Activated CD4-positive, alpha-beta T cell treated with anti-CD3 and anti-CD28 coated beads for 36 hours (primary cell): ENCODE measurements at places on chromosomes 13 and 19. TPM values are rescaled to one million over a fixed set of nuclear protein-coding genes. Genes with fewer than 3 reads are reported as not detected.

- H3K27ac ChIP-seq = no peak overlapping the region
- H3K4me1 ChIP-seq = peaks cover 10% of the 10 kb centered on the region
- no peak overlapping the region for H3K4me3 ChIP-seq
- no peaks in the 10 kb centered on the region for H3K36me3 ChIP-seq
- DNase-seq = no peak
- peaks cover 26% of the 10 kb centered on the region for H3K27me3 ChIP-seq
Measured at GRCh38 chr13:50141375-50141975, 126.2 kb downstream of the KCNRG start.

DNA sequence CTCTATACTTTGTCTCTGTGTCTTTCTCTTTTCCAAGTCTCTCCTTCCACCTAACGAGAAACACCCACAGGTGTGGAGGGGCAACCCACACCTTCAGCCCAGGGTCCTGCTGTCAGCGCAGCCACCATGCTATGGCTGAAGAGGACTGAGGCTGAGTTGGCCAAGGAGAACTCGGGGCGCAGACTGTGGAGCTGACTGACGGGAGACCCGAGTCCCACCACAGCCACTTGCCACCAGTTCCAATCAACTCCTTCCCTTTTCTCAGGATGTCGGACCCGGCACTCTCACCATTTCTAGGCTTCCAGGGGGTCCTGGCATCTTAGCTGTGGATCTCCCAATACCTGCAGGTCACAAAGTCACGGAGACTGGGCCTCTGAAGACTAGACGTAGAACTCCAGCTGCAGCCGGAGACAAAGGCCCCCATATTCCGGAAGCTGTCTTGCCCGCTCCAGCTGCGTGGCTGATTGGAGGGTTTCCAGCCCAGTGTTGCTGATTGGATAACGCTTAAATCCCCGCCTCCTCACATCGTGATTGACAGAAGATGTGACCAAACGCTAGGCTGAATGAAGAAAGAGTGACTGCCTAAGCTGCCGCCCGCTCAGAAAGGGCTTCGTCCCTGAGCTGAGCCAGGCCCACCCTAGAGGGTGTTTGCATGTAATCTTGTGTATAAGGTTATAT, 63.6 kb downstream of the ZNF429 start:
- H3K27ac ChIP-seq = peak overlapping the region; percentile 100
- peaks cover 29% of the 10 kb centered on the region for H3K4me1 ChIP-seq
- H3K27me3 ChIP-seq = no peaks in the 10 kb centered on the region
- H3K36me3 ChIP-seq = peaks cover 23% of the 10 kb centered on the region

DNA sequence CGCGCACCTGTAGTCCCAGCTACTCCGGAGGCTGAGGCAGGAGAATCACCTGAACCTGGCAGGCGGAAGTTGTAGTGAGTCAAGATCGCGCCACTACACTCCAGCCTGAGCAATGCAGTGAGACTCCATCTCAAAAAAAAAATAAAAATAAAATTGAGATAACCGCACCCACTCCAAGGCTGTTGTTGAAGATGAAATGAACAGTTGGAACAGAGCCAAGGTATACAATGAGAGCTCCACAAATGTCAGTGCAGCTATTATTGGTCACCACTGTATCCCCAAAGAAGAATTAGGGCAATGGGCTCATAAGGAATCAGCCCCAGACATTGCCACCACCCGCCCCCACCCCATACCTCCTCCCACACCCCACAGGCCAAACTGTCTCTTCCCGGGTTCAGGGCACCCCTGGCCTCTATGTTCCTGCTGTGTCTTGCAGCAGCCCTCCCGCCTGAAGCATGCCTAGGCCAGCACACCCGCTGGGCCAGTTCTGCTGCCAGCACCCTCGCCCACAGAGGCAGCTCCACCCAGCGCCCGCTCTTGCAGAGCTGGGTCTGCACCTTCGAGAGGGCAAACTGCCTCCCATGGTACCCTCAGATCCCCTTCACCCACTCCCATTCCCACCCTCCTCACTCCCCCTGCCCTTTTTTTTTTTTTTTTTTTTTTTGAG, 3.5 kb upstream of the S1PR5 start:
- H3K36me3 ChIP-seq = no peaks in the 10 kb centered on the region
- H3K4me1 ChIP-seq = peaks cover 20% of the 10 kb centered on the region
- no peak overlapping the region for H3K27ac ChIP-seq
- no peak overlapping the region for H3K4me3 ChIP-seq
- no peak for DNase-seq

DNA sequence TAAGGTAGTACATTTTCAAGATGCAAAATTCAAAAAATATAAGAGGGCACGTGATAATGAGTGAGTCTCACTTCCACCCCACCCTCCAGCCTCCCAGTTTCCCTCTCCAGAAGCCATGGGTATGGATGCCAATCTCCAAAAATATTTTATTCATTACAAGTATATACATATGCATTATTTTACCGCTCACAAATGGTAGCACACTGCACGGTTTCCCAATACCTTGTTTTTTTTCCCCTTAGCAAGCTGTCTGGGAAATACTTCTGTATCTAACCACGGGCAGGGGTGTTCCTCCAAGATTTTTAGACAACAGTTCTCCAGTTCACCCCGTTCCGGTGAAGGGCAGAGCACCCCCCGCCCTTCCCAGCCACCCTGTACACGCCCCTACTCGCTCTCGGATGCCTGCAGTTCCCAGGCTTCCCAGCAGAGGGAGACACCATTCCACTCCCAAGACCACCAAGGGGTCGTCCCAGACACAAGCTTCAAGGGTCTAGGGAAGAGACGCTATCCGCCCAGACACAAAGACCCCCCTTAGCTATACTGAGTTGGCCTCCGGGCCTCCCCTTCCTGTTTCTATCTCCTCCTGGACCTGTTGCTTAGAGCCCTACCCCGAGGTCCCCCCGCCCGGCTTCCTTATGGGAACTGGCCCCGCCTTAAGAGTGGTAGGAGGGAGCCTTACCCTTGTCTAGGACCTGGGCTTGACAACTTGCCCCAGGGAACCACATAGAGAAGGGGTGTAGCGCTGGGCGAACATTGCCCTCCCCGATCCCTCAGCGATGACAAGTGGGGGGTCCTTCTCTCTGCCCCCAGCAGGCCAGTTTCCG, 1.1 kb upstream of the FXYD3 start:
- no peak overlapping the region for H3K4me3 ChIP-seq
- no peaks in the 10 kb centered on the region for H3K27me3 ChIP-seq
- H3K4me1 ChIP-seq = peaks cover 6% of the 10 kb centered on the region
- peak; percentile 80 for DNase-seq
- no peaks in the 10 kb centered on the region for H3K36me3 ChIP-seq
- no peak overlapping the region for H3K27ac ChIP-seq

- H3K36me3 ChIP-seq = no peaks in the 10 kb centered on the region
- H3K27me3 ChIP-seq = peaks cover 6% of the 10 kb centered on the region
- no peak overlapping the region for H3K27ac ChIP-seq
- no peak for DNase-seq
Measured at GRCh38 chr19:16903347-16903746, 14.5 kb downstream of the F2RL3 start.

- peaks cover 13% of the 10 kb centered on the region for H3K27me3 ChIP-seq
- no peak overlapping the region for H3K4me3 ChIP-seq
- no peak for DNase-seq
- H3K4me1 ChIP-seq = peaks cover 25% of the 10 kb centered on the region
- H3K27ac ChIP-seq = peak overlapping the region; percentile 78
- no peaks in the 10 kb centered on the region for H3K36me3 ChIP-seq
Measured at GRCh38 chr13:110341445-110342244, 34.6 kb downstream of the COL4A2 start.

DNA sequence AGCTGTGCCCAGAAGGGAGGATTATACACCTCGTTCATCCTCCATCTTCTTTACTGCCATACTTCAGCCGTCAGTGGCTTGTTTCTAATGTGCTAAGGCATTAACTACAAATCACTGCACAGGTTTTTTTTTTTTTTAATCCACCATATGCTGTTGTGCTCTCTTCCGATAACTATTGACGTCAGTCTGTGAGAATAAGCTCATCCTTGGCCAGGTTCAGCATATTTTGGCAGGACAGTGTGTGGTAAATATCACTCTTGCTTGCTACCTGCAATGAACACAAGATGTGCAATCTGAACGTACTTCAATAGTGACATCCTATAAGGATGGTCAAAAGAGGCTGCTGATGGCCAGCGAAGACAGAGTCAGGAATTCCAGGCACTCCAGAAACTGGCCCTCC, 2030.7 kb upstream of the PCDH20 start:
- no peak overlapping the region for H3K4me3 ChIP-seq
- H3K36me3 ChIP-seq = no peaks in the 10 kb centered on the region
- H3K27ac ChIP-seq = no peak overlapping the region

- no peak overlapping the region for H3K27ac ChIP-seq
- no peak for DNase-seq
- H3K27me3 ChIP-seq = peaks cover 71% of the 10 kb centered on the region
- no peak overlapping the region for H3K4me3 ChIP-seq
- peaks cover 26% of the 10 kb centered on the region for H3K4me1 ChIP-seq
- H3K36me3 ChIP-seq = peaks cover 4% of the 10 kb centered on the region
Measured at GRCh38 chr13:35471706-35472322, 4.7 kb downstream of the MAB21L1 start.

- no peak for DNase-seq
- no peak overlapping the region for H3K27ac ChIP-seq
- peaks cover 29% of the 10 kb centered on the region for H3K36me3 ChIP-seq
- H3K4me1 ChIP-seq = peaks cover 73% of the 10 kb centered on the region
Measured at GRCh38 chr13:74023484-74023883, 110.7 kb downstream of the KLF12 start.

DNA sequence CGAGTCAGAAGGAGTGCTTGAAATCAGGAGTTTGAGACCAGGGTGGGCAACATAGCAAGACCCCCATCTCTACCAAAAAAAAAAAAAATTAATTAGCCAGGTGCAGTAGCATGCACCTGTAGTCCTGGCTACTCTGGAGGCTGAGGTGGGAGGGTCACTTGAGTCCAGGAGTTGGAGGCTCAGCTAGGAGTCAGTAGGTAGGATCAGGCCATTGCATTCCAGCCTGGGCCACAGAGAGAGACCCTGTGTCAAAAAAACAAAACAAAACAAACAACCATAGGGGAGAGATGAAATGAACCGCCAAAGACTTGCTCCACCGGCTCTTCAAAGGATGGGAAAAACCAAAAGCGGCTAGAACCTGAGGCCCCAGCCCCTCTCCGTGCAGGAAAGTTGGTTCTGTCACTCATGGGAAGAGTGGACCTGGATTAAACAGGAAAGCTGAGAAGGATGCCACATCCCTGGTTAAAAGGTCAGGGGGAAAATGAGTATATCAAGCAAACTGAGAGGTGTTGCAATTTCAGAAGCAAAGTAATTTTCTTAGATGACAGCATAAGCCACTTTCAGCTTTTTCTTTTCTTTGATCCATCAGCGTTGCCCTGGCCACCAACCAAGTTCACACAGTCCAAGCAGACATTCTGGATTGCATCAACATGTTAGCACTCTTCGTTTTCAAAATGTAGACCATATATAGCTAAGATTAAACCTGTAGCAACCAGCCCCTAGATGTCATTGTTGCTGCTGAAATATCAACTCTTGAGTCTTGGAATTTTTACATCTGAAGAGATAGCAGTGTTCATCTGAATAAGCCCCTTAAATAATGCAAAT, 8.9 kb upstream of the ZNF507 start:
- no peak for DNase-seq
- H3K4me1 ChIP-seq = no peaks in the 10 kb centered on the region
- H3K4me3 ChIP-seq = no peak overlapping the region

DNA sequence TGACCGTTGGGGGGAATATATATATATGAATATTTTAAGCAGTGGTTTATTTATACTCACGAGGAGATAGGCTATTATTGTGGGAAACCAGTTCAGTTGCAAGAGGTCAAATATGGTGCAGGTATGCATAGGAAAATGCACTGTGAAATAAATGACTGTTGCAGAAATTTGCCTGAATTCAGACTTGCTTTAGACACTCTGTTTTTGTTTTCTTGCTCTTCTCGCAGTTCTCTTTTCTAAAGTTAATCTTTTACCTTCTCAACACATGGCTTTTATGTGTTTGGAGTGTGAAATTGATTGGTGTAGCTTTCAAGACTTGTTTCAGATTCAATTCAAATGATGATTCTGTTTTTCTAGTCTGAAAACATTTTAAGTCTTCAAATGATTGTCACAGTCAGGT, 109.7 kb downstream of the LRCH1 start:
- no peak for DNase-seq
- no peak overlapping the region for H3K27ac ChIP-seq
- H3K36me3 ChIP-seq = peaks cover 3% of the 10 kb centered on the region
- H3K4me1 ChIP-seq = peaks cover 37% of the 10 kb centered on the region
- H3K27me3 ChIP-seq = no peaks in the 10 kb centered on the region

GRCh38 chr19:1445932-1446712, 3.8 kb upstream of the APC2 start:
- no peak overlapping the region for H3K27ac ChIP-seq
- H3K4me1 ChIP-seq = peaks cover 26% of the 10 kb centered on the region
- H3K4me3 ChIP-seq = no peak overlapping the region
- peaks cover 17% of the 10 kb centered on the region for H3K36me3 ChIP-seq
- H3K27me3 ChIP-seq = peaks cover 29% of the 10 kb centered on the region

CD209 gene
- not detected for total RNA-seq

TSPAN16 gene
- not detected for total RNA-seq
